ENCODE measurements at places on chromosomes 12 and 14.

DNA sequence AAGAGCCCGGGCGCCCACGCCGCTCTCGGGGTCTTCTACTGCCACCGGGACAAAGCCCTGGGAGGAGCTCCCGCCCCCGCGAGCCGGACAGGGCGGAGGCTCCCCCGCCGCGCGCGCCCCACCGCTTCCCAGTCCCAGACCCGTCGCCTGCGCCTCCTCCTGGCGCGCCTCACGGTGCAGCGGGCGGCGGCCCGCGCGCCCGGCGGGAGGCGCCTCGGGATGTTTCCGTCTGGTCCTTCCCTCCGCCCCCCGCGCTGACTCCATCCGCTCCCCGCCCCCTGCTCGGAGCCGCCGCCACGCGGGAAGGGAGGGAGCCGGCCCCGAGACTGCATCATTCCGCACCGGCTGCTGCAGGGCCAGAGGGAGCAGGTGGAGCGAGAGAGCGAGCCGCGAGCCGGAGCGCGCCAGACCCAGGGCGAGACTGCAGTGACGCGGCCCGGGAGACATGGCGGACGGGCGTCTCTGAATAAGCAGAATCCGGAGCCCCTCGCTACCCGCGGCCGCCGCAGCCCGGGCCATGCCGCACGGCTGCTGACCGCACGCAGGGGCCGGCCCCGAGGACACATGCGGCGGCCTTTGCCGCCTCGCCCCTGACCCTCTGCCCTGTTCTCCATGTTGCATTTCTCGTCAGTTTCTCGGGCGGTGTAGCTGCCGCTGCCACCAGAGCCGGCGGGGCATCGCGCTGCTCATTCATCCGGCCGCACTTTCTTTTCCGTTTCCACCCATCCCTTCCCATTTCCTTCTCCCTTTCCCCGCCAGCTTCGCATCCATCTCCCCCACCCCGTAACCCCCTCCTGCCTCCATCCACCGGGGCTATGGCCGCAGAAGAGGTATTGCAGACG, at the start of gene BICD1:
Gene BICD1, plus strand, starts transcription at position 331 of the 842 bp plus-strand sequence. Its CDS starts 485 bp downstream, at position 816.
- DNase-seq: peak; percentile 98

DNA sequence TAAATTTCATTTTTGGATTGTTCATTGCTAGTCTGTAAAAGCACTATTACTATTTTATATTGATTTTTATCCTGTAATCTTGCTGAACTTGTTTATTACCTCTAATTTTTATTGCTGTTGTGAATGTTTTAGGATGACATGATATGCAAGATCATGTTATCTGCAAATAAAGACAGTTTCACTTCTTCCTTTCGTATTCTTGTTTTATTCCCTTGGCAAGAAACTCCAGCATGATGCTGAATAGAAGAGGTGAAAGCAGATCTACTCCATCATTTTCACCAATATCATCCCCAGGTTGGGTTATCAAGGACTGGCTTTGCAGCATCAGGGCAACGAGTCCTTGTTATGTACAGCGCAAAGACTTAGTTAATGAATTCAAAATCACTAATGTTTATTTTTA, 2.7 kb upstream of the CLECL1 start:
- DNase-seq: no peak

- DNase-seq: peak; percentile 48
Measured at GRCh38 chr12:180445-180844, 33.5 kb downstream of the SLC6A12 start.

DNA sequence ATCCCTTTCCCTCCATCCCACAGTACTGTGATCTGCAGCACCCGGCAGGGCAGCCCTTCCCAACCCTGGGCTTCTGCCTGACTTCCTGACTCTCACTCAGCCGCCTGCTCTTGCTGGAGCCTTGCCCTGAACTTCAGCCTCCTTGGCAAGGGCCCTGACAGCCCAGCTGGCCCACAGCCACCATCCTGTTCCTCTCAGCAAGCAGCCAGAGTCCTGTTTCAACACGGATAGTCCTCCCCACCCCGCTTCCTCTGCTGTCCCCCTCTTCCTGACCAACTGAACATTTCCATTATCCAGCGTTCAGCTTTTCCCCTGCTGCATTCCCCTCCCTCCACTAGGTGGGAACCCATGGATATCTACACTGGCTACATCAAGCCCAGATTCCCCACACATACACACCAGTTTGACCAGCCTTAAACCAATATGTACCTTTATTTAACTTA, 74.0 kb upstream of the MDM1 start:
- peak; percentile 15 for DNase-seq

- DNase-seq: no peak
Measured at GRCh38 chr12:117069101-117069797, 30.0 kb downstream of the TESC start.

- DNase-seq: no peak
Measured at GRCh38 chr12:109947521-109947920, 47.4 kb downstream of the TCHP start.

- DNase-seq: peak; percentile 76
Measured at GRCh38 chr14:88551094-88551870, 3.5 kb downstream of the PTPN21 start.

GRCh38 chr12:69483700-69484099, 13.5 kb downstream of the FRS2 start:
- no peak for DNase-seq

GRCh38 chr14:30443368-30444007, 115.5 kb upstream of the G2E3 start:
- peak; percentile 66 for DNase-seq

DNA sequence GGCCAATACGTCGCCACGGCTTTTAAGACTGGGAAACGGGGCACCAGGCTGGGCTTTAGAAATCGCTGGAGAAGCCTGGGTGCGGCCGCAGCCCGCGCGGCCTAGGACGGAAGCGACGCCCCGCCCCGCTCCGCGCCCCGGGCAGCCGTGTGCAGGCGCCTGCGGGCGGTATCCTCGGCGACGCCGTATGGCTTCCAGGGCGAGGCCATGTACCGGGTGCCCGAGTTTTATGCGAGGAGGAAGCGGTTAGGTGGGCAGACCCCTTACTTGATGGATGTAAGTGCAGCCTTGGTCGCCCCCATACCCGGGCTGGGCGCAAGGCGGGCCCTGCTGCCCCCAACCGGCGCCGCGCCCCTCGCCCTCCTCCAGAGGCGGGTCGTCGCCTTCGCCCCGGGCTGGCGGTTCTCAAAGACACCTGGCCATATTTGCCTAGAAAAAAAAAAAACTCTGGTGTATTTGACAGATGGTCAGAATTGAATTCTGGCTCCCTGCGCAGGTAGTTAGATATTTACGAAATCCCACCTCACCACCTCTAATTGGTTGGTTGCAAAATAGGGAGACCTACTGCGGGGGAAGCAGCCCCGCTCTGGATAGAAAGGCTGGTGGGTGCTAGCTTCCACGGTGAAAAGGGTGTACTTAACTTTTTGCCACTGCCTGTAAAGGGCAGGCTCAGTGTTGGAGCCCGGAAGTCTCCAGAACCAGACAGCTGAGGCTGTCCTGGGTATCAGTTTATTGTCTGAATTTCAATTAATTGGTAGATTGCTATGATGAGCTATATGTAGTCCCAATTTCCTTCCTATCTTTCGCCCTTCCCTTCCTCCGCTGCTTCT, at the start of gene PPP1R36:
Gene PPP1R36, plus strand, starts transcription at position 171 of the 830 bp plus-strand sequence. Its CDS starts 37 bp downstream, at position 208.
- DNase-seq: peak; percentile 85

Data from DMS53 (cell line).